ENCODE measurements at places on chromosomes 5 and 9. TPM values are rescaled to one million over a fixed set of nuclear protein-coding genes. Genes with fewer than 3 reads are reported as not detected.

Gene GADD45G
- 10.9 TPM for total RNA-seq

Gene LOX
- total RNA-seq = 46.3 TPM

Gene PITX1
- 0.13 TPM for total RNA-seq

Gene CTNNAL1
- 53.1 TPM for total RNA-seq

Gene ABCA2
- 47.2 TPM for total RNA-seq

Gene GPX3
- 4,437 TPM for total RNA-seq

Gene SPATA9
- total RNA-seq = 3.5 TPM

Gene APBA1
- total RNA-seq = 7.7 TPM

Gene PCDHAC2
- 1.1 TPM for total RNA-seq
